Activated CD4-positive, alpha-beta memory T cell treated with anti-CD3 and anti-CD28 coated beads for 36 hours (primary cell): ENCODE measurements at places on chromosomes 11 and 22. TPM values are rescaled to one million over a fixed set of nuclear protein-coding genes. Genes with fewer than 3 reads are reported as not detected.

CACNA1I gene
- total RNA-seq = 0.57 TPM

ACAD8 gene
- total RNA-seq = 20.9 TPM

DNA sequence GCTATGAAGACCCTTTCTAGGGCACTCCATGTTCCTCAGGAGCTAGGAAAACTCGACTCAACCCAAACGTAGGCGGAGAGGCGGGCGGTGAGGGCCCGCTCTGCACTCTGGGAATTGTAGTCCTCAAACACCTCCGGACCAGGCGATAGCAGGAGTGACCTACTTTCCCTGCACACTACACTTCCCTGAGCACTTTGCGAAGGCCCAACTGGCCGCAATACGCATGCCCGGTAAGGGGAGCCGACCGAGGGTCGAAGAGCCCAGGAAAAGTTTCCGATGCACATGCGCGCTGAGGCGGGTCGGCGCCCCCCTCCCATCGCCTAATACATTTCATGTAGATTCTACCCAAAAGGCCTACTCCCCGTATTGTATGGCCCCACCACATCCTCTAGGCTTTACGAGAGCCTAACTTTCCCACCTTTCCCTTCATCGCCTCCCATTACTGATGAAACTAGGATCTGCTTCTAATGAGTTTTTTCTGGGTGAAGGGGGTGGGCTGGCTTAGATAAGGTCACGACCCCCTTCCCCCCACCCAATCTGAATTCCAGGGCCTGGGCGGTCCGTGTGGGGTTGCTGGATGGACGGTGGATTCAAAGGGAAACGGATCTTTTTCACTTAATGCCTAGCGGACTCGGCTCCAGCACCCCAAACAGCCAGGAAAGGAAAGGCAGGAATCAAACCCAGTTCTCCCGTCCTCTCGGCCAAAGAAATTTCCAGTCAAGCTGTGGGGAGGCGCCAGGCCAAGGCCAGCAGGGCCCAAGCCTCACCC is 2.1 kb downstream of the TOB2 start:
- peak; percentile 93 for DNase-seq

GRCh38 chr11:61532134-61533038 is 23.8 kb downstream of the LRRC10B start:
- DNase-seq = peak; percentile 57

- no peak for DNase-seq
Measured at GRCh38 chr11:63427971-63428508, 58.5 kb downstream of the SLC22A9 start.

DNA sequence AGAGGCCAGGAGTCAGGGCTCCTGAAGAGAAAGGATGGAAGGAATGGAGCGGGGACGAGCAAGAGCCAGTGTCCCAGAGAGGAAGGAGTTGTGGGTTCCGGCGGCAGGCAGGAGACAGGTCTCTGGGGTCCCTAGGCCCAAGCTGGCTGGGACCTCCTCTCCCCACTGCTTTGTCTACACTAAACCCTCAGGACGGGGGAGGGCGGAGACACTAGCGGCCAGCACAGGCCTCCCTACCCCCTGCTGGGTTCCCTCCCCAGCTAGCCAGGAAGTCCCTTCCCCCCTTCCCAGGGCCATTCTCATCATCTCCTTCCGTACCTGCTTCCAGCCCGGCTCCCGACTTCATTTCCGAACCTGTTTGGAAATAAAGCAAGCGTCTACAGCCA is 79.5 kb downstream of the ST3GAL4 start:
- no peak for DNase-seq

- no peak for DNase-seq
Measured at GRCh38 chr11:117972044-117972443, 14.2 kb upstream of the IL10RA start.

DNA sequence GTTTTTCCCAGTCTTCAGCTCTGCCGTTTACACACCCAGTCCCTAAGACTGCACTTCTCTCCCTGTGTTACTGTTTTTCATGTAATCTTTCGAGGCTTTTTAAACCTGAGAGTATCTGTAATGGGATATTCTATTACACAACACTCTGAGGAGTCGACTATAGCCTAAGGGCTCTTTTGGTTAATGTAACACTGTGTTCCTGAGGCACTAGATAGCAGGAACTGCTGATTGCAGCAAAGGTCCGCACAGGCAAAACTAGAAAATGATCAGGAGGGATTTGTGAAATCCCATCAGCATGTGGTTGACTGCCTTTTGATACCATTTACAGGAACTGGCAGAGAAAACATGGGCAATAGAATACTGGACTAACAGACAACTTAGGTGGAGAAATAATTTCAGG is 512.3 kb upstream of the RAG2 start:
- DNase-seq = no peak

- DNase-seq = no peak
Measured at GRCh38 chr11:125994509-125994908, 48.7 kb downstream of the VSIG10L2 start.

DNA sequence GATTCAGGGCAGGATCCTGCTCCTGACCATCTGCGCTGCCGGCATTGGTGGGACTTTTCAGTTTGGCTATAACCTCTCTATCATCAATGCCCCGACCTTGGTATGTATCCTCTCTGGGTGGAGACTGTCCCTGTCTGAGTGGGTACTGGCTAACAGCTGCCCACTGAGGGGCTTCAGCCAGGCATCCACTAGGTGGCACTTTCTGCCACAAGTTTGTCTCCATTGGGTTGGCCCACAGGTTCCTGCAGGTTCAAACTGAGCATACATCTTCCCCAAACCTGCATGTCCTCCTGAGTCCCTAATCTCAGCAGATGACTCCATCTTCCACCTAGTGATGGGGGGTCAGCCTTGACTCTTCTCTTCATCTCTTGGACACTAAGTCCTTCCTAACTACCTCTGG is 4.4 kb downstream of the SLC2A11 start:
- DNase-seq = peak; percentile 64

- no peak for DNase-seq
Measured at GRCh38 chr11:75898871-75899270, 83.9 kb downstream of the UVRAG start.
